ENCODE measurements at places on chromosomes 7 and 10. TPM values are rescaled to one million over a fixed set of nuclear protein-coding genes. Genes with fewer than 3 reads are reported as not detected.

DNA sequence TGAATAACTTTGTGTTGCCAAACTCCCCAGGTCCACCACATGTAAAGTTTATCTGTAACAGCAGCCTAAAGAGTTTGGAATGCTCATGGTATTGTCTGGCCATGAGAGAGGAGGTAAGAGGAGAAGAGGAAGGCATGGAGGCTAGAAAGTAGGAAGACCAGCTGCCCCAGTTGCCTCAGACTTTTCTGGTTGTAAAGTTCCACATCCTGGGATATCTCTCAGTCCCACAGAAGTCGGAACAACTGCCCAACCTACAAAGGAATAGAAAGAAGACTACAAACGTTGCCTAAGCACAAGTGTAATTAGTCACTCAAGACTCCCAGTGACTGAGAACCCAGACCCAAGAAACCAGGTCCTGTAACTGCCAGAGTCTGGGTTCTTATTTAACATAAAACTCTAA lies 47.3 kb downstream of the CREB3L2 start:
- no peak for DNase-seq

The LRIT2 gene
- not detected for total RNA-seq

The TMEM26 gene
- not detected for total RNA-seq

The MINPP1 gene
- 2.8 TPM for total RNA-seq

GRCh38 chr10:110868981-110869380 lies 2.7 kb upstream of the PDCD4 start:
- peak; percentile 42 for DNase-seq

- DNase-seq: no peak
Measured at GRCh38 chr10:85362401-85362800, 1004.2 kb downstream of the GRID1 start.

GRCh38 chr10:68032113-68032512 lies 43.0 kb downstream of the HERC4 start:
- no peak for DNase-seq

DNA sequence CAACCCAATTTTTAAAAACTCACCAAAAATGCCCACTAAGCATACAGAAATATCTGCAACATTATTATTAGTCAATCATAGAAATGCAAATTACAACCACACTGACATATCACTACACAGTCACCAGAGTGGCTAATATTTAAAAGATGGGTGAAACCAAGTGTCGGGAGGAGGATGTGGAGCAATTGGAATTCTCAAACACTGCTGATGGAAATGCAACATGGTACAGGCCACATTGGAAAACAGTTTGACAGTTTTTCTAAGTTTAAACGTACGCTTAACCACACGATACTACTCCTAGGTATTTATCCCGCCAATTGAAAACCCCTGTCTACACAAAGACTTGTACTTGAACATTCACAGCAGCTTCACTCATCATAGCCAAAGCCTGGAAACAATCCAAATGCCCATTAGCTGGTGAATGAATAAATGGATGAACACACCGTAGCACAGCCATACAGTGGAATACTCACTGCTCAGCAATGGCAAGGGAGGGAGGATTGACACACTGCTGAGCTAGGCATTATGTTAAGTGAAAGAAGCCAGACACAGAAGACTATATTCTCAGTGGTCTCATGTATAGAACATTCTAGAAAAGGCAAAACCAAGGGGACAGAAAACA lies 16.3 kb downstream of the GCK start:
- DNase-seq: no peak

The C10orf62 gene
- total RNA-seq: not detected

GRCh38 chr10:92126100-92126650 lies 164.7 kb downstream of the CPEB3 start:
- DNase-seq: no peak

The RBM20 gene
- total RNA-seq: 0.72 TPM

The CYP2E1 gene
- total RNA-seq: 0.37 TPM

DNA sequence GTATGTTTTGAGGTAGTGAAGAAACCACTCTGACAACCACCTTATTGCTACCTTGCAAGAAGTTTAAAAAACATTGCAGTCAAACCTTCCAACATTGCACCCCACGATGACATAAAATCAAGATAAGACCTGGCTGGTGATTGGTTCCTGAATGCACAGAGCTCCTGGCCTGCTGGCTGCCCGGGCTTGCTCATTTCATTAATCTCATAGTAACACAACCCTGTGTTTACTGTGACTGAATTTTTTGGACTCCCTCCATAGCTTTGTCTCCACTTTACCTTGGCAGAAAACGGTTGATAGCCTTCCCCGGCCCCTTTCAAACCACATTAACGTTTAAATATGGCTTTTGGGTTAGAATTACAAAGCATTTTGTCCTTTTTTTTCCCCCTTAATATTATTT lies 27.5 kb downstream of the VWA2 start:
- no peak for DNase-seq

DNA sequence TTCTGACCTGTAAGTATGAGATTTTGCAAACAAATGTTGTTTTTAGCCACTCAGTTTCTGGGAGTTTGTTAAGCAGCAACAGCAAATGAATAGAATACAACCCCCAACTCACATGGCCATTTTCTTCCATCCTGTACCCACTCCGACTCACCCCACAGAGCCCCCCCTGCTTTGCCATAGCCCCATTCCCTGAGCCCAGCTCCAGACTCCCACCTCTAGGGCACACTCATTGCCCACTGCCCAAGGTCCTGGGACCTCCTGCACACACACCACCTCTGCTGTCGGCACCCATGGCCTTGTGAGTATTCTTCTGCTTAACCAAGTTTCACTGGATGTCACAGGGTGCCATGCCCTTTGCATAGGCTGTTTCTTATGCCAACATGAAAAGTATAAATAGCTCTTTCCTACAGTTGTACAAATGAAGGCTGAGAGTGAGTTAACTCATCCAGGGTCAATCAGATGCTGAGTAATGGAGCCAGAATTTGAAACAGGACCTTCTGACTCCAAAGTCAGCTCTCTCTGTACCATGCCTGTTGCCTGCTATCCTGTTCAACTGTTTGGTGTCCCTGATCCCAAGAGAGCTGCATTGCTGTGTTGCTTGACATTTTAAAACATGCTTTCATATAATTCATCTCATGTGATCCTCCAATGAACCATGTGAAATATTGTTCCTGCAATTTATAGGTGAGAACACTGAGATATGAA lies 367.8 kb upstream of the ZMIZ1 start:
- no peak for DNase-seq

- DNase-seq: no peak
Measured at GRCh38 chr7:7051206-7051877, 131.0 kb upstream of the C1GALT1 start.

The SUMF2 gene
- 114 TPM for total RNA-seq

- DNase-seq: no peak
Measured at GRCh38 chr7:149882248-149883047, 8.7 kb downstream of the ATP6V0E2 start.

GRCh38 chr10:44439239-44439957 lies 54.5 kb upstream of the CXCL12 start:
- DNase-seq: no peak

DNA sequence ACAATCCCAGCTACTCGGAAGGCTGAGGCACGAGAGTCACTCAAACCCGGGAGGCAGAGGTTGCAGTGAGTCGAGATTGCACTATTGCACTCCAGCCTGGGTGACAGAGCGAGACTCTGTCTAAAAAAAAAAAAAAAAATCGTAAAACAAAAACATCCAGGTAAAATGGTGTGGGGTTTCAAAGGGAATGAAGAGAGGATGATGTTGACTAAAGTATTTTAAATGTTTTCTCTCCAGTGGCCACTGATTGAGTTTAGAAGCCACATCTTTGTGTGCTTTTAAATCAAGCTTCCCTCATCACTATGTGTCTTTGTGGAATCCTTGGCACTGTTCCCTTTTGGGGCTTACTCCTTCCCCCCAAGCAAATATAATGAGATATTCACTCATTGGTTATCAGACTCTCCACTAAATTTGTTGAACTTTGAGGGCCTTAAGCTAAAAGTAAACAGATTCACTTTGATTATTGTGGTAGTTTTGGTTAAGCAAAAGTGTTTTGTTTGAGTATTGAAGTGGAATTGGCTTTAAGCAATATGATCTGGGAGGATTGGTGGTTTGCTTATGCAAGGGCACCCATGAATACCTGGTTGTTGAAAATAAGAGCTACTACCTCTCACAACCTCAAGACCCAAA lies 162.9 kb downstream of the CDK14 start:
- DNase-seq: no peak

DNA sequence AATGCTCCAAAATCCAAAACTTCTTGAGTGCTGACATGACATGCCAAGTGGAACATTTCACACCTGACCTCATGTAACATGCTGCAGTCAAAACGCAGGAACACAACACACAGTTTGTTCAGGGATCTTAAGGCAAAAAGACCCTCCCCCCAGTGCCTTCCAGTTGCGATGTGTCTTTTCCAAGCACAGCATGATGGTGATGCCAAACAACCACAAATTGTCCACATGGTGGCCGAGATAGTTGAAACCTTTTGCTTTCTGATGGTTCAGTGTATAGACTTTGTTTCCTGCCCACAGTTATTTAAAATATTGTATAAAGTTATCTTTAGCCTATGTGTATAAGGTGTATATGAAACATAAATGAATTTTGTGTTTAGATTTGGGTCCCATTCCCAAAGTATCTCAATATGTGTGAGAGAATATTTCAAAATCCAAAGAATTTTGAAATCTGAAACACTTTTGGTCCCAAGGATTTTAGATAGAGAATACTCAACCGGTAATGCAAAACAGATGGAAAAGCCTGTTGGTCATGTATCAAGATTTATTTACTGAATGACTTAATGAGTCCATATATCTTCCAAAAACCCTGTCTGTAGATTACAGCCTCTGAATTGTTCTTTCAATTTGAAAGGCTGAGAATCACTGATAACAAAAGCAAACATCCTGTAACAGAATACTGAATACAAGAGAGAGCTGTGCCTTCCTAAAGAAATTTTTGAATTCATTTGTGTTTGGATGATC lies 93.4 kb upstream of the OIT3 start:
- no peak for DNase-seq

DNA sequence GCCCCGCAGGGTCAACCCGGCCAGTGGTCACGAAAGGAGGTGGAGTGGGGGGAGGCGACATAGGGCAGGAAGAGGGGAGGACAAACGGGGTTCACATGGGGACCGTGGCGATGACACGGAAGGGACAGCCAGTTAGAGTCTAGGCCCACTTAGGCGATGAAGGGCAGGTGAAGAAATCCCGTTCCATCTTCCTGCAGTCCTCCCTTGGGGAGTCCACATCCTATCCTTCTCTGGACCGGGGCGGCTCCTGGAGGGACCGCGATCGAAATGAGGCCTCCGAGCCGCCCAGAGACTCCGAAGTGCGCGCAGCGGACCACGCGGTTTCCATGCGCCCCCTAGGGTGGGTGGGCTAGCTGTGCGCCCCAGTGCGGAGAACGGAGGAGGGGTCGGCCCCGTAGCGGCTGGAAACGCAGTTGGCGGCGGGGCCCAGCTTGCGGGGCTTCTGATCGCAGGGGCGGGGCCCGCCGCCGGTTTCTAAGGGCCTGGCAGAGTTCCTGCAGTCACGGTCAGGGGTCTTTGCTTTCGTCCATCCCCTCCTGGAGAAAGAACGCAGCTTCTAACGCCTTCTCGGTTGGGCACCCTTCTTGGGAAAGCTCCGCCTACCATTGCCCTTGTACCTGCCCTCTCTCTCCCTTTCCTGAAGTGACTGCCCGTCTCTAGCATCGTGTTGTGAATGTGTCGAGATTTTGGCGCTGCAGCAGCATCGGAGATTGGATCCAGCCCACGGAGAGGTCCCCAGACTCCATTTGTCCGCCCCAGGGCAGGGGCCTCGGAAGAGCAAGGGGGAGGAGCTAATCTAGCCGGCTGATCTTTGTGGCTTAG lies 17.9 kb upstream of the TMEM225B start:
- peak; percentile 30 for DNase-seq

DNA sequence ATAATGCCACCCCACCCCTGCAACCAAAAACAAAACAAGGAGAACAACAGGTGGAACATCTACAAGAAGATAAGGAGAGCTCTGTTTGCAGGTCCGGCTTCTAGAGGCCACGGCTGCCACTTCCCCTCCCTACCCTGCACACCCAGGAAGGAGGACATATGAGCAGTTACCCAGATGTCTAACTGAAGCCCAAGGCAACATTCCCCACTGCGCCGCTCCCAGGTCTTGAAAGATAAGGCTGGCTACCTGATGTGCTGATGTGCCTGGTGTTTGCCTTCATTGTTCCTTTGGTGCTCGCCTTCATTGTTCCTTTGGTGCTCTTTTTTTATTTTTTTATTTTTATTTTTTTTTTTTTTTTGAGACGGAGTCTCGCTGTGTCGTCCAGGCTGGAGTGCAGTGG lies 21.0 kb downstream of the HPS6 start:
- DNase-seq: no peak

GRCh38 chr7:152382244-152382643 lies 53.6 kb downstream of the KMT2C start:
- DNase-seq: no peak

- DNase-seq: no peak
Measured at GRCh38 chr7:94701555-94701973, 45.6 kb upstream of the SGCE start.

The BTBD16 gene
- not detected for total RNA-seq

DNA sequence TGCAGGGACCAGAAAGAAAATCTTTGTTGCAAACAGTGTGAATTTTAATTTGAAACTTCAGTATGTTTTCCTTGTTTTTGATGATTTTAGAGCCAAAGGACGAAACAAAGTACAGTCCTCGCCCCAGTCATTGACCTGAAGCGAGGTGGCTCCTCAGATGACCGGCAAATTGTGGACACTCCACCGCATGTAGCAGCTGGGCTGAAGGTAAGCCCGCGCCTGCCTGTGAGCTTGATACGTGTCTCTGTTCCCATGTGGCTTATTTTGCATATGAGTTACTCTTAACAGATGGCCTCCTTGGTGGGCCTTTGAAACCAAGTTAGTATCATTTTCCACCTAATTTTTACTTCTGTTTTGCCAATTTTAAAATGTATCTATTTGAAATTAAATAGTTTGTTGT lies 12.3 kb downstream of the RBM17 start:
- no peak for DNase-seq

The AMPH gene
- not detected for total RNA-seq

DNA sequence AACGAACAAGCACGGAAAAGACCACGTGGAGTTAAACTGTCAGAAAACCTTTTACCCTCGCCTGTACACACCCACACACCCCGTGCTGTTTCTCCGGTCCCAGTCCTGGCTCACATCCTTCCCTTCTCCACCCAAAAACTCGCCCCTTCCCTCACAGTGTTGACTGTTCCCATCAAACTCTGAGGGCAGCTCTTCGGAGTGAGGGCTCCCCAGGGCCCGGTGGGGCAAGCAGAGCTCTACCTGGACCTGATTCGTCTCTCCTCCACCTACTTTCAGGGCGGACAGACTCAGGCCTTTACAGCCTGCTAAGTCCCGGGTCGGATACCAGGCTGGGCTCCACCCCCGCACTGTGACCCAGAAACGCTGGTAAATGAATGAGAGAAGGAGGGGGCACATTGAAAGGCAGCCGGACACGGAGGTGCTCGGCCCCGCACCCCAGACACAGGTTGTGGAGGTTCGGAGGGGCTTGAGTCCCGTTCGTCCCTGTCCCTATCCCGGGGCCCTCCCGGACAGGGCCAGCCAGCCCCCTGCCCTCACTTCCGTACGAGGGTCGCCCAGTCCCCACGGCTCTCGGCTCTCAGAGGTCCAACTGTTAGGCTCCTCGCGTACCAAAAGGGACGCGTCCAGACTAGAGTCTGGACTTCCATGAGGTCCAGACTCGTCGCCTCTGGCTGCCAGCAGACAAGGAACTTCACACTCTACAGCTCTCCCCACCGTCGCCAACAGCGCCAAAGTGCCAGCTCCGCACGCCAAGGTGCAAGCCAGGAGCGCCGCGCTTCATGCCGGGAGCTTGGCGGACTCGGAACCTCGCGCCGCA lies 31.7 kb upstream of the ASL start:
- peak; percentile 26 for DNase-seq

- DNase-seq: no peak
Measured at GRCh38 chr7:111593343-111593742, 31.1 kb upstream of the IMMP2L start.

The CFAP46 gene
- not detected for total RNA-seq

GRCh38 chr10:76282061-76283025 lies 850.9 kb downstream of the LRMDA start:
- DNase-seq: no peak
